ENCODE measurements at places on chromosomes 4 and X.

GRCh38 chrX:147180886-147181285 is 366.3 kb upstream of the CXorf51A start:
- DNase-seq, result no peak

- no peak for DNase-seq
Measured at GRCh38 chrX:47568656-47569295, 7.8 kb downstream of the ARAF start.

DNA sequence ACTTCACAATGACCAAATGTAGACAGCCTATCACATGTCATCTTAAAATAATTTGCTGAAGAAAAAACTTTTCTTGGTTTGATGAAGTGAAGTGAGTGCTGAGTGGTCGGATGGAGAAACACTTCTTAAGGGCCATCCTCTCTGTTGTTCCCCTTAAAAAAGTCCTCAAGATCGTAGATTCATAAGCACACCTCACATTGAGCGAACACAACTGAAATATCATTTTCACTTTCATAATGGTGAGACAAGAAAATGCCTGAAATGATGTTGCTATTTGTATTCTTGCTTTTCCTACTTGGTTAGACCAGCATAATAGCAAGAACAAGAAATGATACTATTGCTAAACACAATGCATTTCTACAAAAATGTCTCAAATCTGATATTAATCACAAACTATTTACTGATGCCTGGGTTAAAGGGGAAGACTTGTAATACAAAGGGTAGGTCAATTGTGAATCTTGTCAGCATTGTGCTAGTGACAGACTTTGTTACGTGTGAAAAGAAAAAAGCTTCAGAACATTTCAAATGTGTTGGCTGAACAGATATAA is 305.6 kb upstream of the NR3C2 start:
- DNase-seq, result no peak

DNA sequence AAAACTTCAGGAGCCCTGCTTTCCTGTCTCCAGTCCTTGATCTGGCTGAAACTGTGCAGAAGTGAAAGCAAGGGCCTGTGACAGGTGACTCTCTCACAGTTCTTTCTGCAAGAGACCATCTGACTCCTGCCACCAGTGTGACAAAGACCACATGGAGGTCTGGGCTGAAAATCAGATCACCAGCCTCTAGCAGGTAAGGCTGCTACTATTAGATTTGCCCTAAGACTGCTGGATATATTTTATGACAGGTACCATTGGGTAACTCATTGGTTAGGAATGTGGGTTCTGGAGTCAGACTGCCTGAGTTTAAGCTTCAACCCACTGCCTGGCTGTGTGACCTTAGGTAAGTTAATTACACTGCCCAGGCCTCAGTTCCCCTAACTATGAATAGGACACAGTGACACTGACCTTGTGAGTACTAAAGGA is 163.3 kb upstream of the SLC7A11 start:
- DNase-seq, result no peak

- no peak for DNase-seq
Measured at GRCh38 chr4:80134936-80135701, 62.1 kb upstream of the ANTXR2 start.

GRCh38 chrX:16075087-16075486 is 48.3 kb upstream of the GRPR start:
- DNase-seq, result no peak

DNA sequence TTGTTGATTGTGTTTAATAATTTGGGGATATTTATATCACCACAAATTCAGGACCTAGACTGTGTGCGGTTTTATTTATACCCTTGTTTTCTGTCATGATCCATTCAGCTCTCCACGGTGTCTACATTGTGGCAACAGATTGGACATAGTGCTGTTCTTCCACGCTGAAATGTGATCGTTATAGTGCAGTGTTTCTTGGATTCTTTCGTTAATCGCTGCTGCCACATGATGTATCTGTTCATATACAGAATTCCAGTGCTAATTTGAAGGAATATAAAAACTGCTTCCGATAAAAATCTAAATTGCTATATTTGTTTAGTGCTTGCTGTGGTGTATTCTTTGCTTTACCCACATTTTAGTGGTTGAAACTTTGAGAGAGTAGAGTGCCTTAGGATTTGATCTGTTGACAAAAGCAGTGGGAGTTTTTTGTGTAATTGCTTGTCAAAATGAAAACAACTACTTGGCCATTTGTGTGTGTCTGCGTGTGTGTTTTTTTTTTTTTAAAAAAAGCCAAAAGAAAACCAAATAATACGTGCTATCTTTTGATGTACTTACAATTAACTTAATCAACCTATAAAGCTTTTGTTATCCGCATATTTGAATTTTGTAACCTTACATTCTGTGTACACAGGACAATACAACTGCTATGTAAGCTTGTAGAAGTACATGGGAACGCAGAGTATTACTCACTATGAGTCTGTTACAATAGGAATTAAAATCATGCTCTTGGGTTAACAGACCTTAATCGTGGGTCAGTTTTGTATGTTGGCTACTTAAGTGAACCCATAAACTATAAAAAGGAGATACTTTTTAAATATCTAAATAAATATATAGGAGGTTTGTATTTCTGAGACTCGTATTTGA is 353.3 kb downstream of the ARHGAP24 start:
- no peak for DNase-seq

DNA sequence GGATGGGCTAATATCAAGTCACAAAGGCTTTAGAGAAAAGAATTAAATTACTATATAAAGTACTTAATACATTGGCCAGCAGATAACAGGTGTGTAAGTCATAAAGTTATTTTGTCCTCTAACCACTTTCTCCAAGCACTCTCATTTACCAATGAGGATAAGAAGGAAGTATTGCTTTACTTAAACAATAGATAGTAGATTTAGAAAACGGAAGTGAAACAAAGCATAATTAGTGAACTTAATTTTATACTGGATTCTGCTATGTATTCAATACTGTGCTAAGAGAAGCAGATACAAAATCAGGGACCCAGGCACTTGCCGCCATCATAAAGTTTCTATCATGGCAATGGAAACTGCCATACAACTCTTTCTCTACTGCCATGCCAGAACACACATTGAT is 24.0 kb downstream of the AFM start:
- no peak for DNase-seq

GRCh38 chr4:15688051-15688450 is 6.4 kb downstream of the FAM200B start:
- DNase-seq, result no peak

DNA sequence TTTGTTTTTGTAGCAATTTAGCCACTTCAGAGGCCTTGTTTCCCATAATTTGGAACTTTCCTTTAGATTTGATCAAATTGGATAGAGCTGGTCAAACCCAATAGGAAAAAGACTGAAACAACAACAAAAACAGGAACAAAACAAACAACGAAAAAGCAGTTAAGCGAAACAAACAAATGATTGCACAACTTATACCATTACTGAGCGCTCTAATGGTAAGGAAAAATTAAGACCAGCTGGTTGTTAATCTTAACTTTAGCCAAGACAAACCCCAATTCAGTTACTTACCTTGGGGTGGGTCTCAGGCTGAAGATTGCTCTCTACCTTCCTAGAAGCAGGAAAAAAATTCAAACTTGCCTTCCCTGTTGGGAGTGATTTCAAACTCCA is 38.3 kb downstream of the SPCS3 start:
- no peak for DNase-seq

GRCh38 chr4:172876394-172876793 is 292.2 kb upstream of the GALNT7 start:
- DNase-seq, result no peak

- no peak for DNase-seq
Measured at GRCh38 chrX:121146059-121146628, 98.7 kb downstream of the GLUD2 start.

GRCh38 chr4:99645638-99646037 is 12.0 kb downstream of the C4orf54 start:
- DNase-seq, result no peak

- no peak for DNase-seq
Measured at GRCh38 chr4:87570290-87570805, 38.0 kb upstream of the DSPP start.

DNA sequence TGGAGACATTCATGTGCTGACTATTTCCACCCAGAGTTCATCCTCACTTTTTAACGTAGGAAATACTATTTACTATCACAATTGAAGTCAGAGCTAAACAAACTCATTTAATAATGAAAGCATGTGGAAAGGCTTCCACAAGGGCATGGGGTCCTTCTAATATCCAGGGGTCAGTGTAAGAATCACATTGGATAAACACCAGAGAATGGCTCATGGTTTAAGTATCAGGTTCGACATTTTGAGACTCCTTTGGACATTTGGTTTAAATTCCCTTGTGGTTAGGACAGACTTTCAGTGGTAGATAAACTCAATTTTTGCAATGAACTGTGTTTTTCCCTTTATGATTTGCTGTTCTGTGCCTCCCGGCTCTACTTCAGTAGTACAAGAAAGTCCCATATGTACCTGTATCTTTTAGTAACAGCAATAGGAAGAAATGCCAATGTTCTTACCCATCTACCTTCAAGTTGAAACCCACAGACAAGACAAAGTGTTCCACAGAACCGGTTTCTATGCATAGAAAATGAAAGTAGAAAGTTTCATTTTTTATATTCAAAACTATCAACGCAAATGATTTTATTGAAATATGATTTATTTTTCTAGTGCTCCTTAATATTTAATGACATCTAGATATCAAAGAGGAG is 589.0 kb upstream of the FAM241A start:
- no peak for DNase-seq

GRCh38 chr4:155288999-155289398 is 80.6 kb downstream of the NPY2R start:
- no peak for DNase-seq

GRCh38 chrX:119997570-119997969 is 54.0 kb upstream of the NKAP start:
- no peak for DNase-seq

GRCh38 chrX:5474282-5474681 is 754.4 kb downstream of the NLGN4X start:
- DNase-seq, result no peak

DNA sequence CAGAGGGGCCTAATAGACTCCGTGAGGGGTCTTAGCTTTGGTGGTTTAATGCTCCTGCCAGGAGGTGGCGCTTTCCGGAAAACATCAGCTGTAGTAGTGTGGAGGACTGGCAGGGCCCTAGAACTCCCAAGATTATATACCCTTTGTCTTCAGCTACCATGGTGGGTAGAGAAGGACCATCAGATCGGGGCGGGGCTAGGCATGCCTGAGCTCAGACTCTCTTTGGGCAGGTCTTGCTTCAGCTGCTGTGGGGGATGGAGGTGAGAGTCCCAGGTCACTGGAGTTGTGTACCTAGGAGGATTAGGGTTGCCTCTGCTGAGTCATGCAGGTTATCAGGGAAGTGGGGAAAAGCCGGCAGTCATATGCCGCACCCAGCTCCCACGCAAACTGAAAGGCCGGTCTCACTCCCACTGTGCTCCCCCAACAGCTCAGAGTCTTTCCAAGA is 63.0 kb upstream of the AGA start:
- DNase-seq, result no peak

DNA sequence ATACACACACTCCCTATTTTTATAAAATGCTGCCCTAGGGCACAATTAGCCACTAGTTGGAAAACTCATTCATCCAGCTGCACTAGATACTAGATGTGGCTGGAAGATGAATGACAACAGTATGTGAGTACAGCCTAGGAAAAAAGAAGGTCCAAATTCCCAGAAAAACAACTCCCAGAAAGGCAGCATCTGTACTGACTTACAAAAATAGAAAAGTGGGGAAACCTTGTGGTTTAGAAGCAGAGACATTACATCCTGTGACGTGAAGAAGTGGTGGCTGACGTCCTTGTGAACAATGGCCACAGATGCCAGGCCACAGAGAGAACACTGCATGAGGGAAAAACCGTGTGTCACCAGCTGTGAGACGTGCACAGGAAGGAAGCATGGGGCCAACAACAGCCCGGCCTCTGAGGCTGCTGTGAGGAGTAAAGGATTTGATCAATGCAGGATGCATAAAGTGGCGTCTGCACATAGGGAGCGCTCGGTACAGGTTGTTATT is 81.2 kb downstream of the SPRY1 start:
- DNase-seq, result peak; percentile 4

- no peak for DNase-seq
Measured at GRCh38 chr4:26858035-26858918, 2.4 kb upstream of the STIM2 start.

GRCh38 chr4:141797966-141798365 is 161.6 kb downstream of the IL15 start:
- DNase-seq, result no peak

DNA sequence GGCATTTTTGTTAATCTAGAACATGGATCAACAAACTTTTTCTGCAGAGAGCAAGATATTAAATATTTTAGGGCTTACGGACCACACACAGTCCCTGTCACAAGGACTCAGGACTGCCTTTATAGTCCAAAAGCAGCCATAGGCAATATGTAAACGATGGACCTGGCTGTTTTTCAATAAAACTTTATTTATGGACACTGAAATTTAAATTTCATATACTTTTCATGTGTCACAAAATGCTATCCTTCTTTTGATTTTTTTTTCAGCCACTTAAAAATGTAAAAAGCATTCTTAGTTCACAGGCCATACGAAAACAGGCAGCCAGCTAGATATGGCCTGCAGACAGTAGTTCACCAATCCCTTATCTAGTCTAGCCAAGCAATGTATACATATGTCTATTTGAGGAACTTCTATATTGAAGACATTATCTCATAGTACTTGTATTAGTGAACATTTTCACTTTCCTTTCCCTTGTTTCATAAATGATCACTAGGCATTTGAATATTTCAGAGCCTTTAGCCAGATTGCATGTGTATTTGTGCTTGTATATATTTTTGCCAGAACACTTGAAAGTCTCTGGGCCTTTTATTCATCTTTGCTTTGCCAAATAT is 350.9 kb downstream of the RPA4 start:
- DNase-seq, result no peak

DNA sequence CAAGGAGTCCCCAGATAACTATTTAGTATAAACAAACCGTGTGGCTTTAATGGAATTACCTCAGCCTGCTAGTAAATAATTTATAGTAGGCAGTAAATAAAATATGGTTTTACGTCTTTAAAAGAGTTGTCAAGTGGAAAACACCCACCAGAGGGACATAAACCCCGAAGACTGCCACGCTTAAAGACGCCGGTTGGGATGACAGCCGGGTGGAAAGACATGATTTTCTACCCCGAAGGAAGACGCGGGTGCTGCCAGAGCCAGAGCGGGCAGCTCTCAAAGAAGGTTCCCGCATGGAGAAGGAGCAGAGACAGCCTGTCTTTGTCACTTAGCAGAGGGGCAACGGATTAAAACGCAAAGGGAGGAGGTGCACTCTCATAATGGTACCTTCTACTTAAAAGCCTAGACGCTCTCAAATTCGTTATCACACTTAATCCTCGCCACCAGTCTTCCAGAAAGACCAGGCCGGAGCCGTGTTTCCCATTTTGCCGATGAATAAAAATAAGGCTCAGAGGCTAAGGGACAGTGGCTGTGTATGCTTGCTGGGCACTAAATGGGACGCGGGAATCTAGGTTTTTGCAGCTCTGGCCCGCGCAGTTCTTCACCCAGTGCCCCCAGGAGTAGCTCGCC is 140.5 kb upstream of the ZIC3 start:
- no peak for DNase-seq

DNA sequence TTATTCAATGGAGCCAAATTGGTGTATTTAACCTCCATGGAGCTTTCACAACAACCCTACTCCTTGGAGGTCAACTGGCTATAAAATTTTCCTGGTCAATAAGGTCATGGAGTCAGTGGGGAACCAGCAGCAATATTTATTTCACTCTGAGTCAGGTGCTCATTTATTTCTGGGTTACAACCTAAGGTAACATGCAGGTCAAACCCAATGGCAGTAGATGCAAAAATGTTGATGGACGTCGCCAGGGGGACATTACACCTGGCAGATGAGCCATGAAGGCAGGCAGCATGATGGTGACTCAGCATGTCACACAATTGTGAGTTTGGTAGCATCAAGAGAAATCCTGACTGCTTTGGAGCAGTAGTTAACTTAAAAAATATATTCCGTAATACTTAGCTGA is 514.1 kb downstream of the IL15 start:
- no peak for DNase-seq
